Airway epithelial cell (primary cell): ENCODE measurements at places on chromosomes 2 and 18. TPM values are rescaled to one million over a fixed set of nuclear protein-coding genes. Genes with fewer than 3 reads are reported as not detected.

The OBSL1 gene
- 35.3 and 35.9 TPM in 2 replicates for total RNA-seq

The SLC5A6 gene
- total RNA-seq = 29.6 and 40.1 TPM in 2 replicates

The PIEZO2 gene
- 0.09 and 0.78 TPM in 2 replicates for total RNA-seq

The SERPINB7 gene
- total RNA-seq = 59.1 and 63.3 TPM in 2 replicates

The DRC1 gene
- not detected in 2 replicates for total RNA-seq

The NCKAP1 gene
- 107 and 119 TPM in 2 replicates for total RNA-seq

The SLC19A3 gene
- 0.23 and 0.42 TPM in 2 replicates for total RNA-seq

The SP5 gene
- not detected in 2 replicates for total RNA-seq

The CABLES1 gene
- 0.23 and 1.1 TPM in 2 replicates for total RNA-seq

The DNAH6 gene
- total RNA-seq = 0.05 and 0.63 TPM in 2 replicates

The CCDC102B gene
- total RNA-seq = 0.92 and 3.6 TPM in 2 replicates

The ZNF2 gene
- total RNA-seq = 2.8 and 5.8 TPM in 2 replicates
